Endothelial cell of umbilical vein (primary cell): ENCODE measurements at places on chromosomes 7 and 10. TPM values are rescaled to one million over a fixed set of nuclear protein-coding genes. Genes with fewer than 3 reads are reported as not detected.

- H3K4me3 ChIP-seq: no peak overlapping the region
- H3K27me3 ChIP-seq: no peaks in the 10 kb centered on the region
- no peaks in the 10 kb centered on the region for H3K36me3 ChIP-seq
- DNase-seq: no peak
- H3K27ac ChIP-seq: no peak overlapping the region
- no peaks in the 10 kb centered on the region for H3K4me1 ChIP-seq
These were observed 143.1 kb downstream of the ZNF365 start for GRCh38 chr10:62517252-62517651.

Gene WIPF3
- total RNA-seq: 0.35 TPM in 1 of 2 replicates, not detected in the other

Gene CACNA2D1
- total RNA-seq: 38.6 and 42.1 TPM in 2 replicates

Gene SMNDC1
- total RNA-seq: 38.5 and 39.3 TPM in 2 replicates

- H3K27ac ChIP-seq: no peak overlapping the region
- H3K4me1 ChIP-seq: peaks cover 20% of the 10 kb centered on the region
- H3K36me3 ChIP-seq: no peaks in the 10 kb centered on the region
- no peak for DNase-seq
- H3K4me3 ChIP-seq: no peak overlapping the region
- H3K27me3 ChIP-seq: no peaks in the 10 kb centered on the region
These were observed 52.8 kb downstream of the CDK6 start for GRCh38 chr7:92783260-92784201.

DNA sequence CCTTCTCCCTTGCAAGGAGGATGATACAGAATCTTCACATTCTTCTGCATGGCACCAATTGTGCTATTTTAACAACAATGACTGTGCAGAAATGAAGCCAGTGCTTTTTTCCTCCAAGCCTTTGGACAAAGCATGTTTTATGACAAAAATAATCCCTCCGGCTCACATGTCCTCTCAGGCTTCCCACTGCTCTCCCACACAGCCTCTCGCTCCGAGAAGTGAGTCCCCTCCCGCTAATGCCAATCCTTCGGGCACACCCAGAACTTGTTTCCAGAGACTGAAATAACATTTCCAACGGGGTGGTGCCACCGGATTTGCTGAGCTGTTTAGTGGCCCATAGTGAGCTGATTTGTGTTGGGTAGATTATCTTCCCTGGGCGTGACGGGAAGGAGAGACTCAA lies 35.8 kb downstream of the RBM17 start:
- H3K4me3 ChIP-seq: no peak overlapping the region
- H3K27me3 ChIP-seq: no peaks in the 10 kb centered on the region
- no peaks in the 10 kb centered on the region for H3K36me3 ChIP-seq
- H3K4me1 ChIP-seq: peaks cover 3% of the 10 kb centered on the region
- no peak overlapping the region for H3K27ac ChIP-seq

GRCh38 chr7:157000741-157001653 lies 9.5 kb downstream of the MNX1 start:
- DNase-seq: no peak
- peaks cover 8% of the 10 kb centered on the region for H3K4me1 ChIP-seq

Gene PRSS37
- total RNA-seq: not detected in 2 replicates

DNA sequence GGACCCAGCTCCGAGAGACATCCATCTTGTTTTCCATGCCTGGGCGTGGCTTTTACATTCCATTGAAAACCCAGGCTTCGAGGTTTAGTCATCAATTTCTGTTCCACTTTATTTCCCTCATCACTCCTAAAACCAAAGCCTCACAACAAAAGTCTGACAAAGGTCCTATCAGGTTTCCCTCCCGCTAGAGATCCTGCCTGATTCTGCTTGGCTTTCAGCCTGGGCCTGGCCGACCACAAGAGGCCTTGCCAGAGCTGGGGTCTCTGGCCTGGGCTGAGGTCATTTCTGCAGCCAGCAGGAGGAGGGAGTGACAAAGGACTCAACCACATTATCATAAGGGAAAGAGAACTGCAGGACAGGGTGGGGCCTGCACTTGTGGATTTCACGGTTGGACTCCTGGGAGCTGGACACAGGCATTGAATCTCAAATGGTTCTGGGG lies 167.0 kb downstream of the FANK1 start:
- no peaks in the 10 kb centered on the region for H3K36me3 ChIP-seq
- H3K27ac ChIP-seq: peak overlapping the region; percentile 97
- no peak overlapping the region for H3K4me3 ChIP-seq
- DNase-seq: no peak
- H3K4me1 ChIP-seq: peaks cover 50% of the 10 kb centered on the region

Gene TWIST1
- total RNA-seq: not detected in 2 replicates
